ENCODE measurements at places on chromosomes 7 and 10.

- DNase-seq = no peak
Measured at GRCh38 chr7:119562839-119563238, 710.1 kb upstream of the KCND2 start.

DNA sequence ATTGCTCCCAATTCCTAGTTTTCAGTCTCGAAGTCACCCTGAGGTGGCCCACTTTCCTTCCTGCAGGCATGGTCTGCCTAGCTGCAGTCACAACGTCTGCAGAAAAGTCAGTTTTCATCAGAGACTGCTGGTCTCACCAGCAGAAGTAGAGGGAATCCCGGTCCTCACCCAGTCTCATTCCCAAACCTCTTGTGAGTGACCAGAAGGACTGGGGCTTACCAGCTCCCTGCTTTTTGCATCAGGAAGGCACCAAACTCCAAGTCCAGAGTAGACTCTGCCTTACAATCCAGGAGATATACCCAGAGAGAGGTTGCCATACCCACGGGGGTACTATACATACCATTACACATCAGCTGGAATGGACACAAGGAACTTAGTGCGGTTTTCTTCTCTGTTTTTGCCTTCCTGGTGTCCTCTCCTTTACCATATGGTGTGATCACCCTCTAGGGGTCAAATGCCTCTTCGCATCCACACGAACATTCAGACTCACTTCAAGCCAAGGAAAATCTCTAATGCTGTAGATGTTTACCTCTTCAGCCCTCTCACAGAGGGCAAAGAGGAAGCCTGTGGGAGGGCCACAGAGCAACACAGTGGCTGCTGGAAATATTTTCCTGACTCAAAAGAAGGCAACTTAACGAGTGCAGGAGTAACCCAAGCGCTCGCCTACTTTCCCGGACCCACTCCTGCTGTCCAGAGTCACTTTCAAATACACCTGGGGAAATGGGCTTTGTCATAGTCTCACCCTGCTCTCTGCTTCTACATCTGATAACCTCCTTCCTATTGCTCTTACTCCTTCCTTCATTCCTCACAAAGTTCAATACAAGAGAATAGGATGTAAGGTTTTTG, 220.9 kb downstream of the C7orf25 start:
- DNase-seq = no peak

DNA sequence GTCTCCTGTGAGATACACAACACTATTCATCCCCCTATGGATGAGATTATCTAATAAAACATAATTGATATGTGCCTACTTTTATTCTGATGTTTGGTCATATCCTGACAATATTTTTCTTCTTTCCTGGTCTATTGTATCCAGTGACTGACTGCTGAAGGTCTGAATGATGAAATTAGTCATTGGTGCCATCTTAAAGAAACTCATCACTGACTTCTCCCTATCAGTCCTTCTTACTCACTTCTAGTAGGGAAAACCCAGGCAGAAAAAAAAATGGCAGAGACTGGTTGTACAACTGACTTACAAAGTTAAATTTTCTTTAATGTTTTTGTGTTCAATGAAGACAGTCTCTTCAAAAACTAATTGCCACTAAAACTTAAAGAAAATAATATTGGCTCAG, 377.4 kb downstream of the HTR7 start:
- no peak for DNase-seq

DNA sequence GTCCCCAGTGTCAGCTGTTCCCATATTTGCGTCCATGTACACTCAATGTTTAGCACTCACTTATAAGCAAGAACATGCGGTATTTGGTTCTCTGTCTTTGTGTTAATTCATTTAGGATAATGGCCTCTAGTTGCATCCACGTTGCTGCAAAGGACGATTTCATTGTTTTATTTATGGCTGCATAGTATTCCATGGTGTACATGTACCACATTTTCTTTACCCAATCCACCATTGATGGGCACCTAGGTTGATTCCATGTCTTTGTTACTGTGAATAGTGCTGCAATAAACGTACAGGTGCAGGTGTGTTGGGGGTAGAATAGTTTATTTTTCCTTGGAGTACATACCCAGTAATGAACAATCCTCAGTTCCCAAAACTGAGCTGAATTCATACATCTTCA, 24.3 kb upstream of the TRIM56 start:
- DNase-seq = no peak

DNA sequence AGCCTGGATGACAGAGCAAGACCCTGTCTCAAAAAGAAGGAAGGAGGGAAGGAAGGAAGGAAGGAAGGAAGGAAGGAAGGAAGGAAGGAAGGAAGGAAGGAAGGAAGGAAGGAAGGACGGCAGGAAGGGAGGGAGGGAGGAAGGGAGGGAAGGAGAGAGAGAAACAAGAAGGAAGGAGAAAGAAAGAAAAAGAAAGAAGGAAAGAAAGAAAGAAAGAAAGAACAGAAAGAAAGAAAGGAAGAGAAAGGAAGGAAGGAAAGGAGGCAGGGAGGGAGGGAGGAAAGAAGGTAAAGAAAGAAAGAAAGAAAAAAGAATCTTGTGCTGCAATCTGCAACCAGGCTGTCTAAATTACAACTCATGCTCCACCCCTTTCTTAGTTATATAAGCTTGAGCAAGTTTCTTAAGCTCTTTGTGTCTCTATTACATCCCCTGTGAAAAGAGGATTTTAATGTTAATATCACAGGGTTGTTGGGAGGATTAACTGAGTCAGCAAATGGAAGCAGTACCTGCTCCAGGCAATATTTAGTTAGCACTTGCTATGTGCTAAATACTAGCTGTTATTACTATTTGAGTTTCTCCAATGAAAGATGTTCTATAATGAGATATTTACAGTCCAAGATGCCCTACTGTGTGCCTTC, 917.9 kb upstream of the AUTS2 start:
- no peak for DNase-seq

DNA sequence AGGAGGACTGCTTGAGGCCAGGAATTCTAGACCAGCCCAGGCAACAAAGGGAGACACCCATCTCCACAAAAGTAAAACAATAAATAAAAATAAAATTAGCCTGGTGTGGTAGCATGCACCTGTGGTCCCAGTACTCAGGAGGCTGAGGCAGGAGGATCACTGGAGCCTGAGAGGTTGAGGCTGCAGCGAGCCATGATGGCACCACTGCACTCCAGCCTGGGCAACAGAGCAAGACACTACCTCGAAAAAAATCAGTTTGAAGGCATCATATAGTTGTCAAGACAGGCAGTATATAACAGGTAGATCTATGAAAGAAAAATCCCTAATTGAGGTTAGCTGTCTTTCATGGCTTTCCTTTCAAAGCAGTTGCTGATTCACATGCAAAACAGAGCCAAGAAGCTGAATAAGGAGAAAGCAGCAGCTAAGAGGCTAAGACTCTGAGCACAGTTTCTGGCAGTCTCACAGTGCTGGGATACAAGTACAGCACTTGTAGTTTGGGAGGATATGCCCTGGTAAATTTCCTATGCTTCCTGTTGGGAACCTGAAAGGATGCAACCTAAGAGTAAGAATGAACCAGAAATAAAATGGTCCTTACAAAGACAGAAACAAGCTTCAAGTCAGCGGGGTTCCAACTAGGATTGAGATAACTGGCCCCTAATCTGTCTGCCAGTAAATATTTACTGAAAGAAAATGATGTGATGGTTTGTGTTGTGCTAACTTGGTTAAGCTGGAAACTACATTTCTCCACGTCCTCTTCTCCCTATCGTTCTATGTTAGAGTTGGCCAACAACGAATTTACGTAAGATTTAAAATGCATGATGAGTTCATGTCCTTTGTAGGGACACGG, 368.5 kb upstream of the HPS1 start:
- no peak for DNase-seq

GRCh38 chr7:149638566-149639320, 134.6 kb downstream of the ZNF467 start:
- no peak for DNase-seq

- DNase-seq = peak; percentile 73
Measured at GRCh38 chr7:99562832-99563231, 4.4 kb downstream of the ZNF655 start.

GRCh38 chr10:50523357-50523756, 100.4 kb downstream of the SGMS1 start:
- DNase-seq = no peak

- DNase-seq = no peak
Measured at GRCh38 chr7:29935111-29935510, 54.5 kb downstream of the SCRN1 start.

GRCh38 chr7:29285444-29285793, 90.8 kb downstream of the CHN2 start:
- DNase-seq = no peak

GRCh38 chr7:16708511-16708910, 45.0 kb upstream of the TSPAN13 start:
- no peak for DNase-seq

GRCh38 chr10:5428133-5428532, 15.8 kb downstream of the NET1 start:
- DNase-seq = no peak

DNA sequence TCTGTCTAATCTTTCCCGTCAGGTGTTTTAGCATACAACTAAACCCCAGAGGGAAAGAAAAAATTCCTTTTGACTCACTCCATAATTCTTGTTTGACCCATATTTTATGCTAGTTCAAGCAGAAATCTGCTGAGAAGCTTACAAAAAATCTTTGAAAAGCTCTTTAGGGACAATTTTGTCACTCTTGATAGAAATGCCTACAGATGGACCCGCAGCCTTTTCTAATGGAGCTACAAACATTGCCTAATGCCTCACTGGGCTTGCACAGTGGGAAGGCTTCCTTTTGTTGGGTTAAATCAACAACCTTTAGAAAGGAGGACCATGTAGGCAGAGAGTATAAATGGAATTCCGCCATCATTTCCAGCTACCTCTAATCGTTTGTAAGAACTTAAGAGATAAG, 344.5 kb downstream of the PCLO start:
- no peak for DNase-seq

GRCh38 chr7:43648473-43649406, 65.8 kb downstream of the STK17A start:
- peak; percentile 54 for DNase-seq

DNA sequence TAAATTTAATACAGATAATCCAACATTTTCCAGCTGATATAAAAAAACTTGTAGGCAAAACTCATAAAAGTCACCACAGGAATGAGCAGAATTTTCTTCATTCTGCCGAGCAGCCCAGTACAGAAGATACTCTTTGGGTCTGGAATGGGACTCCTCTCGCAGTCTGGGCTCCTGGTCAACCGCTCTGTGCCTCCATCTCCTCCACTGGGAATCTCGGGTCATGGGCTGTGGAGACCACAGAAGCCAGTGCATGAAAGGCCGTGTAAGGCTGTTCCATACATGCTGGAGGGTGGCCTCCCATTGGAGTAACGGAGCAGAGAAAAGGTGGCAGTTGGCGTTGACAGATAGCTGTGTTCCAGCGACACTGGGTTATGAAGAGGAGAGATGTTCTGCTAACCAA, 616.4 kb upstream of the MGMT start:
- no peak for DNase-seq

GRCh38 chr10:72146559-72147323, 58.4 kb upstream of the SPOCK2 start:
- no peak for DNase-seq

DNA sequence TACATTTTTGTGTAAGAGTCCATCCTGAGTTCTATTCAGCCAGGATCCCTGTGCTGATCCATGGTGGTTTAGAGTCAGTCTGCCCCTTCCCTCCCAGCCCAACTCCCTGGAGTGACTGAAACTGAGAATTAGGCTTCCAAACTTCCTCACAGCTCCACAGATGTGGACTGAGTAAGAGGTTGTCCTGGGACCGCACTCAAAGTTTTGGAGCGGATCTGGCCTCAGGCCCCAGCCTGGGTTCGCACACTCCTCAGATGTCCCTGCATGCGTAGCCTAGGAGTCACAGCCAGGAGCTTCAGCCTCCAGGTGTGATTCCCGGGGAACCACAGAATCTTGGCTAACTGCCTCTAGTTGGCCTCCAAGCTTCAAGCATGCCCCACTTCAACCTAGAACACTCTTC, 218.1 kb downstream of the C7orf25 start:
- DNase-seq = no peak

- no peak for DNase-seq
Measured at GRCh38 chr7:97006816-97007582, 1.6 kb downstream of the DLX6 start.

DNA sequence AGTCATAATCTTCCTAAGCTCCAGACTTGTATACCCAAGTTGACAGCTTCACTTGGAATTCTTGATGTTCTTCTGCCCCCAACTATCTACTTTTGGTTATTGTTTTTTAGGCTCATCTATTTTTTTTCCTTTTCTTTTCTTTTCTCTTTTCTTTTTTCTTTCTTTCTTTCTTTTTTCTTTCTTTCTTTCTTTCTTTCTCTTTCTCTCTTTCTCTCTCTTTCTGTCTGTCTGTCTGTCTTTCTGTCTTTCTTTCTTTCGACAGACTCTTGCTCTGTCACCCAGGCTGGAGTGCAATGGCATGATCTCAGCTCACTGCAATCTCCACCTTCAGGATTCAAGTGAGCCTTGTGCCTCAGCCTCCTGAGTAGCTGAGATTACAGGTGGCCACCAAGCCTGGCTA, 36.5 kb downstream of the KMT2E start:
- no peak for DNase-seq

DNA sequence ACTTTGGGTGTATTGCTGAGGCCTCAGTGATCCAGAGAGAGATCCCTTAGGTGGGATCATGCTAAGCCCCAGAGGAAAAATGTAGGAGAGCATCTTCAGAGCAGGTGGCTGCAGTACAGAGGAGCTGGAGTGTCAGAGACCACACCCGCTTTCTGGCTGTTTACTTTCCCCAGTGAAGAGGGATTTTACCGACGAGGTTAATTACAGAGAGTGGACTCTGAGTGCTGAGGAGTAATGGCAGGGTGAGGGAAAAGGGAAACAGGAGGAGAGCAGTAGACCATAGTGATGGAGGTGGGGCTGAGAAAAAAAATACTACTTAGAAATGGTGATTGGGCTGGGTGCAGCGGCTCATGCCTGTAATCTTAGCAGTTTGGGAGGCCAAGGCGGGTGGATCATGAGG, 43.3 kb upstream of the HBP1 start:
- no peak for DNase-seq

GRCh38 chr7:130228840-130229502, 21.3 kb downstream of the SSMEM1 start:
- no peak for DNase-seq

DNA sequence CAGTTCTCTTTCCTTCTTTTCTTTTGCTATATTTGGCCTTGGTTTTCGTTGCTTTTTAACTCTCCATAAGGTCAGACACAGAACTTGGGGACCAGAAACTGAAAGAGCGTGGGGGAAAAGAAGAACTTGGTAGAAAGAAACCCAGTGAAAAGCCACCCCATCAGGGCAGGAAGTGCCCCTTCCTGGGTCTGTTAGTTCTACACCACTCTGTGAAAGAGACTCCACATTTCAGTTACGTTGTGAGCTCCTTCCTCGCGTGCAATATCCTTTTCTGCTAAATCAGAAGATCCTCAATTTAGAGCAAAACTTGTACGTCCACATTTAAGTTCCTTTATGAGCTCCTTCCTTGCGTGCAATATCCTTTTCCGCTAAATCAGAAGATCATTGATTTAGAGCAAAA, 220.6 kb upstream of the FOXK1 start:
- DNase-seq = no peak
